GM19239 (cell line): ENCODE measurements at places on chromosomes 12 and 14.

- peak; percentile 15 for DNase-seq
These were observed 124.7 kb downstream of the DAAM1 start for GRCh38 chr14:59313144-59313651.

- DNase-seq = no peak
These were observed 232.4 kb downstream of the AKAP6 start for GRCh38 chr14:32561520-32561919.

DNA sequence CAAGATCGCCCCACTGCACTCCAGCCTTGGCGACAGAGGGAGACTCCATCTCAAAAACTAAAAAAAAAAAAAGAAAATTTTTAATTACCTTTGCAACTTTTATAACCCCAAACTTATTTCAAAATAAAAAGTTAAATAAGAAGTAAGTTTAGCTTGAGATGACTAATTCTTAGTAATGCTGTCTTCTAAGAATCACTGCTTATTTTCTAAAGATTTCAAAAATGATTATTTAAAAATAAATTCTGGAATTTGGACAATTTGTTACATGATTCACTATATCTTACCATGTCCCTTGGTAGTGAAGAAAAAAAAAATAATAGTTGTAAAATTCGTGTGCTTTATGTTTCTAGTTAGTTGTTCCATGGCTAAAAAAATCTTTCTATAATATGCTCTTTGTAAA lies 11.6 kb upstream of the HECTD1 start:
- DNase-seq = no peak

GRCh38 chr14:71322655-71323250 lies 415.5 kb downstream of the PCNX1 start:
- no peak for DNase-seq

DNA sequence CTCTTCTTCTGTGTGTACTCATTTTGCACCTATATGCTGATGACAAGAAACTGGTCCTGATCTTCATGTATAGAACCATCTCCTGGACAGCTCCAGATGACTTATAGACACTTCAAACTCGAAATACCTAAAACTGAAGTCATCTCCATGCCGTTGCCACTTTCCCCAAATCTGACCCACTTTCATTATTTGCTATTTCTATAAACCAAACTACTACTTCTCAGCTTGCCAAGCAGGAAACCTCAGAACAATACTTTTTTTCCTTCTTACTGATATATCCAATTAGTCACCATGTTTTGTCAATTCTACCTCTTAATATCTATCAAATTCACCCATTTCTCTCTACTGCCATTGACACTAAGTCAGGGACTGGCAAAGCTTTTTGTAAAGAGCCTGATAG lies 14.8 kb downstream of the SGPP1 start:
- DNase-seq = no peak

- DNase-seq = no peak
These were observed 123.5 kb downstream of the CAPZA3 start for GRCh38 chr12:18861287-18861858.

GRCh38 chr12:6335451-6336078 lies 6.3 kb downstream of the TNFRSF1A start:
- DNase-seq = peak; percentile 88

DNA sequence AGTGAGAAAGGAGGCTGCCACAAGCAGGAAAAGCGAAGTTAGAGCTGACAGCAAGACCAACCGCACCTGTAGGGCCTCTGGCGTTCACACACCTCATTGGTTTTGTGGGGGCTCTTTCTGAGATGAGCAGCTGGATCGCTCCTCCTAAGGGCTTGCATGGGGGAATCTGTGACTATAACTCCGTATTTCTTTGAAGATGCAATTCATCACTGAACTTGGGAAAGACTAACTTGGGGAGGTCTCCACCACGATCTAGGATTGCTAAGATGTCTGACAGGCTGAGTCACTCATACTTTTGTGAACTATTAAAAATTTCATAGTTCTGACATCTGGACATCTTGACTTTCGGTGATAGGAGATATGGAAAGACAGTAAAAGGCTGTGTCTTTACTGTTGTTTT lies 173.6 kb downstream of the ETV6 start:
- DNase-seq = no peak

GRCh38 chr12:124024263-124024678 lies 51.3 kb downstream of the ZNF664 start:
- no peak for DNase-seq

- no peak for DNase-seq
These were observed 182.0 kb downstream of the DPF3 start for GRCh38 chr14:72711936-72712335.

DNA sequence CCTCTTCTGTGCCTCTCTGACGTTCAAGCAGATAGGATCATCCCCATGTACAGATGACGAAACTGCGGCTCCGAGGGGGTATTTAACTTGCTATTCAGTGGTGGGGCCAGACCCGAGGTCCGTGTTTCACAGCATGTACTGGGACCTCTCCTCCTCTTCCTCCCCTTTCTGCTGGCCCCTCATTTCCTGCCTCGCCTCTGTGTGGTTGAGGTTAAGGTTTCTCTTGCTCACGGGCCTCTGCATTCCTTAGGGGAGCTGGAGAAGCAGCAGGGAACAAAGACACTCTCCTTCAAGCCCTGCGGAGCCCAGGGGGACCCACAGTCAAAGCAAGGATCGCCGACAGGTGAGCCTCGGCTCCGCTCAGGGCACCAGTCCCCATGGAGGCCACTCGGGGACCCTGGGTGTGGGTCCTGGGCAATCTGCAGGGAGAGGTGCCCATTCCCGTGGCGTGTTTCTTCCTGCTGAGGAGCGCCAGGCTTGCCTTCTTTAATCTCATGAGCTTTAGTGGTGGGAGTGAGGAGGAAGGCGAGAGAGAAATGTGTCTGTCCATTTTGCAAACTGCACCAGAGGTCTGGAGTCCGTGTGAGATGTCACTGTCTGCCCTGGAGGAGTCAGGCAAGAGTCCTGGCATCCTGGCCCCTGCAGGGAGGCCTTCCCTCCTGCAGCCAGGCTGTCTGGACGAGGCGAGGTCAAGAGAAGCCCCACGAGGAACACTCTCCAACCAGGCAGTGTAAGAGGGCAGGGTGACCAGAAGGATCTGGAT lies 45.0 kb downstream of the SLC6A12 start:
- no peak for DNase-seq

DNA sequence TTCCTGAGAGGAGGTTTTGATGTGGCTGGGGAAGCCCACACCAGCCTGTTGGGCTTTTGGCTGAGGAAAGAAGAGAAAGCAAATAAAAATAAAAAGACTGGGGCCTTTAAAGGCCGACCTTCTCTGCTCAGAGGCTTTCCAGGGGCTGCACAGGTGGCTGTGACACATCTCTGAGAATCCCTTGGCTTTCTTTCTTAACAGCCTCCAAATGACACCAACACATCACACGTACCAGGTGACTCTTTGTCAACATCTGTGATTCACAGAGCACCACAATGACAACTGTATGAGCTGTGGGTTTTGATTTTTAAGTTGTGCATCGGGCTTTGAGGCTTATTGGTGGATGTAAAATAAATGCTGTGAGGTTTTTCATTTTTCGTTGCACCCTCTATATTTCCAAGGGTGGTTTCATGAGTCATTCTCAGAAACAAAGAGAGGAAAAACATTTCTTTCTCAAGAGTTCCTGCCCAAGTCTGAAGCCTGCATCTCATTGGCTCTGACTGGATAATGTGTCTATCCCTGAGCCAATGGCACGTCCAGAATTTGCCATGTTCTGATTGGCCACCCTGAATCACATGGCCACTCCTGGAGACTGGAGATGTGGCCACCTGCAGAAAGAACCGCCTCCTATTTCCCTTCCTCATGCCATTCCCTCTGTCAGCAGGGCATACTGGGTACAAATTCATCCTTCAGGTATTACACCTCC lies 349.0 kb downstream of the GLT1D1 start:
- no peak for DNase-seq

DNA sequence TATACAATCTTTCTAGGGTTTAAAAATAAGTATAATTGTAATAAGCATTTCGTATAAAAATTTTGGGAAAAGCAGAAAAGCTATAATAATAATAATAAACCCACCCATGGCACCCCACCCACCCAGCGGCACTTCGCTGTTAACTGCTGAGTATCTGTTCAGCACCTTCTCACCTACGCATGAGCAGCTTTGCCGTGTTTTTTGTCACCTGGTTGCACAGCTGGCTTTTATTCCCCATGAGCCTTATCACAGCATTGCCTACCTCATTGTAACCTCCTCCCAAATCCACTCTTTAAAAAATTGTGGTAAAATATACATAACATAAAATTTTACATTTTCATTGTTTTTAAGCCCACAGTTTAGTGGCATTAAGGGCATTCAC lies 34.7 kb downstream of the CYP46A1 start:
- no peak for DNase-seq

DNA sequence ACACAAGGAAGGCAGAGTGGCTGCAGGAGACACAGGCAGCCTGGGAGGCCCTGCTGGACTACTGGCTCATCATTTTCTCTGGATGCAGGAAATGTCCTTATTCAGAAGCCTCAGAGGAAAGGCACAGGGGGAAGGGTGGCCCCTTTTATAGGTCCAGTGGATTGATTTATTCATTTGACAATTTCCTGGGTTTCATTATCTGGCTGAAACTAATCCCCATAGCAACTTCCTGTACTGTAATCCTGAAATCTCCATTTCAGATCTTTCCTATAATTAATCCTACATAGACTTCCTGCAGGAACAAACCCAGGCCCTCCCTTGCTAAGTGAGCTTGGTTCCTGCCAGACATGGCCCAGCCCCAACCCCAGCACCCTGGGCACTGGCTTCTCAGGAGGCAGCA lies 23.0 kb downstream of the KRT76 start:
- no peak for DNase-seq

- no peak for DNase-seq
These were observed 222.7 kb upstream of the NOVA1 start for GRCh38 chr14:26820572-26820971.

GRCh38 chr12:105107171-105107493 lies 399 bp upstream of the WASHC4 start:
- DNase-seq = no peak

DNA sequence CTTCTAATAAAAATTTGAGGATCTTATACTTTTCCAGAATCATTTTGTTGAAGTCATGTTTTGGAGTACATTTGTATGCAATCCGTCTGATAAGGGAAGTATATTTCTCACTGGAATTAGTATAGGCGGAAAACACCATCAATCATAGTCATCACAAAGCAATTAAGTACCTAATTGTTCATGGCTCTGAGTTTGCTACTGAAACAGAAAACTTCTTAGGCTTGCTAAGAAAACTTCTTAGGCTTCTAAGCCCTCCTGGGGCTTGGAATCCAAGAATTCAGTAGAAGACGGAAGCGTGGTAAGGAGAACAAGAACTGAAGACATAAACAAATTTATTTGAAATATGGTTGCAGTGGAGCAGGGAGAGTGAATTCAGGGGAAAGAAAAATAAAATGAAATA lies 636.3 kb downstream of the DIO2 start:
- DNase-seq = no peak

- DNase-seq = no peak
These were observed 455.5 kb upstream of the MGAT4C start for GRCh38 chr12:86711731-86712130.

GRCh38 chr12:2679068-2679815 lies 115.5 kb upstream of the FKBP4 start:
- no peak for DNase-seq

GRCh38 chr12:84767079-84767478 lies 145.5 kb downstream of the SLC6A15 start:
- DNase-seq = no peak

- DNase-seq = no peak
These were observed 389.8 kb downstream of the ETNK1 start for GRCh38 chr12:23014749-23015148.

GRCh38 chr12:101876861-101877805 lies at the start of gene DRAM1:
DRAM1 (plus strand) TSS chr12:101877580; CDS start chr12:101877790, 210 bp downstream.
- peak; percentile 64 for DNase-seq

DNA sequence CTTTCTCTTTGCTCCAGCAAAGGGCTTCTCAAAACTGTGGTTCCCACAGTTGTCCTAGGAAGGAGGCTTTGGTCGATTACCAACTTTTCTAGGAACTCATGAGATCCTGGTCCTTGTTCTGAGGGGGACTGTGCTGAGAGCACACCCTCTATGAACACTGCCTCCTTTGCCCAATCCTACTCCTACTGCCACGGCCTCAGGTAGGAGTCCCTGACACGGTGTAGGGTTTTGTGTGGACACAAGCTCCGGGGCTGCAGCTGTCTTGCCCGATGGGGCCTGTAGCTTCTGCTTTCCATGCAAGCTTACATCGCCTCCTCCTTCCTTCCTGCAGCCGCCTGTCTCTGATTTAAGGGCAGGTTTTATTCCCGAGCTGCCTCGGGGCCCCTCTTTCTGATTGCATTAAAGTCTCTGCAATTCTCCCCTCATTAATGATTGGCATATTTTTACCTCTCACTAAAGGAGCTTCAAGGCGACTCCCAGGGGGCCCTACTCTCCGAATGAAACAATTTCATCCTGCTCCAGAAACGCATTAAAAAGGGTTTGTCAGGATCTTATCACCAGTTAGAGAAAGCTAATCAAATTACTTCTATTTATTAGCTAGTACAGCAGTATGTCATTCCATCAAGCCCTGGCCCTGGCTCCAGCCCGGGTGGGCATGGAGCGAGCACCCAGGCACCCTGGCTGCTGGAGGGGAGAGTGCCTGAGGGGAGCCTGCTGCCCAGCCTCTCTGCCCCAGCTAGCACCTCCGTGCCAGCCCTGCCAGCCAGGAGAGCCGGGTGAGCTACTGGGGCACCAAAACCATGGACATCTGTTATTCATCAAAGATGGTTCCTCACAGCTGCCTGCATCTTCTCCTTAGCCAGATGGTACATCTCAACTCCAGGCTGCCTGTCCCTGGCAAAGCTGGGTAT lies 38.0 kb upstream of the ESRRB start:
- no peak for DNase-seq

- no peak for DNase-seq
These were observed 31.5 kb downstream of the NOC4L start for GRCh38 chr12:132175496-132176384.

GRCh38 chr12:40405419-40405818 lies 180.6 kb downstream of the LRRK2 start:
- DNase-seq = no peak

DNA sequence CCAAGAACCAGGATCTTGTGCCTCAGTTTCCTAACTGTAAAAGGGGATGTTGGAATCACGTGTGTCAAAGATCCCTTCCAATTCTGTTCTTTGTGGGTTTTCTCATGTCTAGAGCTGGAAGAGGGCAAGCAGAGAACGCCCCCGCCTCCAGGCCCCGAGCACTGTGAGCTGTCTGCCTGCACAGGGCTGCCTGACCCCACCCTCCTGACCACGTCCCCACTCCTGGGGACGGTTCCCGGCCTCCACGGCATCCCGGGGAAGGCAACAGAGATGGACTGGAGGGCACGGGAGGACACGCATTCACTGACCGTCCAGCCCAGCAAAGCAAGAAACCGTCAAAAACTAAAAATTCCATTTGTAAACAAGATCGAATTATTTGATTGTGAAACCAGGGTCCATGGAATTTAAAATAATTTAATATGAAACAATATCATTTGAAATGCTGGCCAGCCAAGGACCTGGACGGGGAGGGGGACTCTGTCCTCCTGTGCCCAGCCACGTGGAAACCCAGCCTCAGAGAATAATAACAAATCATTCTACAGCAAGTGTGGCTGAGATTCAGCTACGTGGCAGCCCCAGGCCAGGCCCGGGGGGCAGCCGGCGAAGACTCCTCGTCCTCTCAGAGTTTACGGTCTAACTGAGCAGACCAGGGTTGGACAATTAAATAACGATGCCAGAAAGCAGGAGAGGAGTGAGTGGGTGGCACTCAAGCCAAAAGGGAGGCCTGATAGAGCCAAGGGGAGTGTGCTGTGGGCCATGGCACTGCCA lies 87.3 kb upstream of the DIO3 start:
- DNase-seq = no peak
